ENCODE measurements at places on chromosomes 16 and 17.

DNA sequence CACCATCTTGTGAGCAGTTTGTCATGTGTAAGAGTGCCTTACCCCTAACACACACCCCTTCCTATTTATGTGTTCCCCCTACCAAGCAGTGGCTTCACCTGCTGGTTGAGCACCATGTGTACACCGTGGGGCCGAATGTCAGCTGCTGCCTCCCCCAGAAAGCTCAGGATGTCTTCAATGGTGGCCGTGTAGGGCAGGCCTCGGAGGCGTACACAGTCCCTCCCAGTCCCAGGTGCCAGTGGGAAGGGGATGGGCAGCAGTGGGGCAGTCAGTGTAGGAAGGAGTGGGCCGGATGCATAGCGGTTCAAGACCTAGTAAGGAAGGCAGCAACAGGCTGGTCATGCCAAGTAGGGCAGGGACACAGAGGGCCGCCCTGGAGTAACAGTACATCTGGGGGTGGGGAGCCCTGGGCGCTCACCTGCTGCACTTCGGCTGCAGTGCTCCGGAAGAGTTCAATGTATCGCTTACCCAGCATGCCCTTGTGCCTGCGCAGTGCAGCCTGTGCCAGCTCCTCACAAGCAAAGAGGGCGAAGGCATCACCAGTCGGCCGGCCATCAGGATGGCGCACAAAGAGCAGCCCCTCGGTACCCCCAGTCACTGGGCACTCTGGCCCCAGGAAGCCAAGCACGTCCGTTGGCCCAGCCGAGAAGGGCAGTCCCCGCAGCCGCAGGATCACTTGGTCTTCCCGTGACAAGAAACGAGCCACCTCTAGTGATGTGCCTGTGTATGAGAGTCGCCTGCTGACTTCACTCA is 4.4 kb downstream of the ESRP2 start:
- no peak for DNase-seq

- no peak for DNase-seq
Observed at GRCh38 chr16:82108774-82109173, 61.2 kb downstream of the MPHOSPH6 start.

GRCh38 chr16:65314627-65315008 is 192.8 kb upstream of the CDH11 start:
- DNase-seq = no peak

DNA sequence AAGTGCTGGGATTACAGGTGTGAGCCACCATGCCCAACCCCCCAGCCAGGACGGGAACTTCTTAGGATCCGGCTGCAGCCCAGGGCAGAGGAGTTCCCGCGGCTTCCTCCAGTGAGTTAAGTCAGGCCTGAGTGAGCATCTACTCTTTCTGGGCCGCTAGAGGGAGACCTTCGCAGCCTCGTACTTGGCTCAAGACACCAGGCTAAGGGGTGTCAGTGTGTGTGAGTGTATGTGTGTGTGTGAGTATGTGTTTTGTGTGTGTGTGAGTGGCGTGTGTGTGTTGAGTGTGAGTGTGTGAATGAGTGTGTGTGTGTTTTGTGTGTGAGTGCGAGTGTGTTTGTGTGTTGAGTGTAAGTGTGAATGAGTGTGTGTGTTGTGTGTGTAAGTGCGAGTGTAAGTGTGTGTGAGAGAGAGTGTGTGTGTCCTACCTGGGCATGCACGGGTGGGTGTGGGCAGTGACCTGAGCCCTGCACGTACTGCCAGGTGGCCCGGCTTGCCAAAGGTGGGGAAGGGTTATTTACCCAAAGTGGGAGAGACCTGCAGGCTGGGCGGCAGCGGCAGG is 58.5 kb downstream of the TMEM235 start:
- DNase-seq = peak; percentile 43

GRCh38 chr17:57293077-57293476 is 36.8 kb downstream of the MSI2 start:
- no peak for DNase-seq

DNA sequence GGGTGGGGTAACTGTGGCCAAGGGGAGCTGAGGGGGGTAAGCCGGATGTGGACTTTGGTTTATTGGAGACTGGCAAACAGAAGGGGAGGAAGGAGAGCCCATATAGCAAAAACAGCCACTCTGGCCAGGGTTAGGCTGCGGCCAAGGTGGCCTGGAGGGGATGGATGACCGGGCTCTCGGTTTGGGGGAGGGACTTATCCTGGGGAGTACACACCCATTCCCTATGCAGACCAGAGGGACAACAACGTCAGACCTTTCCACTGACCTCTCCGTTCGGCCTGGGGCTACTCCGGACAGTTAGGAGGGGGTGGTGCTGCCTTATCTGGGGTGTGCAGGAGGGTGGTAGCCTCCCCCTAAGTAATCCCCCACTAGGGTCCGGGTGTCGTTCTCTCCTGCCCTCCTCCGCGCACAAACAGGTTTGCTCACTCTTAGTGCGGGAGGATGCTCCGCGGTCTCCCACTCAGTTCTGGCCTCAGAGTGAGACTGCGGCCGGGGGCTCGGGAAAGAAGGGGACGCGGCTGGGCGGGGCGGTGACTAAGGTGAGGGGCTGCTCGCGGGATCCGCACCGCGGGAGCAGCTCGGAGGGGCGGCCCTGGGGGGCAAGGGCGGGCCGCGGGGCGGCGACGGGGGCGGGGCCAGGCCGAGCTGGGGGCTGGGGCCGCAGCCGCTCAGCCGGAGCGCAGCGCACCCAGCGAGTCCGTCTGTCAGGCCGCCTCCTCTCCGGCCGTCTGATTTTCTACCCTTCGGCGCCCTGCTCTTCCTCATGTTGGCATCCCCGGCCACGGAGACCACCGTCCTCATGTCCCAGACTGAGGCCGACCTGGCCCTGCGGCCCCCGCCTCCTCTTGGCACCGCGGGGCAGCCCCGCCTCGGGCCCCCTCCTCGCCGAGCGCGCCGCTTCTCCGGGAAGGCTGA is at the start of gene WNK4:
Gene WNK4, plus strand, starts transcription at position 675 of the 915 bp plus-strand sequence. Its CDS starts 89 bp downstream, at position 764.
- DNase-seq = no peak

DNA sequence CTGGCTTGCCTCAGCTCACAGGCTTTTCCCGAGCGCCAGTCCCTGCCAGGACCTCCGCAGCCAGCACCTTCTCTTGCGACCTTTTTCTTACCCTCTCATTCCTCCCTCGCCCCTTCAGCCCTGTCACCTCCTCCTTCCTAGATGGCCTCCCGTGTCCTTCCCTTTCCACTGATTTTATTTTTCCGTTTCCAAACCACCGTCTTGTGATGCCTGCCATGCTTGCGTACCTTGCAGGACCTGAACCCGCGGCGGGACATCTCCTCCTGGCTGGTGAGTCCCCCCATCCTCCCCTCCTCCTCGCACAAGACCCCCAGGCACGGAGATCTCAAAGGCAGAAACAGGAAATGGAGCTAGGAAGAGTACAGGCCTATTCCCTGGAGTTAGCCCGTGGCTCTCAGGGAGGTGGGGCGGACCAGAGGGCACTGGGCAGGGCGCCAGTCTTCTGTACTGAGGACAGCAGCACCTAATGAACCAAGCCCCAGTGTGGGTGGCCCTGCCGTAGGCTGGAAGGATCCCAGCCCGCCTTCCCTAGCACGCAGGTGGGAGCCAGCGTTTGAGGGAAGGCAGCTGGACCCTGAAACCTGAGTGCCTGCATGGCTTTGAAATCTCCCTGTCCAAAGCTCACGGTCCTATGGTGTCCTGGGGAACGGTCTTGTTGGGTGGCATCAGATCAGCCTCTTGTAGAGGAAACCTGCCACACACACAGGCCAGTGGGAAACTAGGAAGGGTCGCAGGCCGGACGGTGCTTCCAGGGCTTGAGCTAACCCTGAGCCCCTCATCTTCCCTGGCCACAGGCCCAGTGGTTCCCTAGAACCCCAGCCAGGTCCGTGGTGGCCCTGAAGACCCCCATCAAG is 612 bp downstream of the CISD3 start:
- DNase-seq = no peak

DNA sequence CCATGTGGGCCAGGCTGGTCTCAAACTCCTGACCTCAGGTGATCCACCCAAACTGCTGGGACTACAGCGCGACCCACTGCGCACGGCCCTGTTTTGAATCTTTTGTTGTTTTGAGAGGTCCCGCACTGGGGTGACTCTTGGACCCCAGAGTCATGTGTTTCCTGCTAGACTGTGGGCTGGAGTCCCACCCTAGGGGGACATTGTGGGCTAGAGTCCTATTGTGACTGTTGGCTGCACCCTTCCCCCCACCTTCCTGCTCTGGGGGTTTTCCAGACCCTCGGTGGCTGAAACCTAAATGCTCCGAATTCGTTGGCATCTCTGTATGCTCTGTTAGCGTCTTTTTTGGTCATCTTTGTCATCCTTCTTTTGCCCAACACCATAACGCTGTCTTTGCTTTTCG is 16.0 kb downstream of the NUPR1 start:
- no peak for DNase-seq

GRCh38 chr17:78977681-78977943 is 2.1 kb downstream of the LGALS3BP start:
- no peak for DNase-seq

GRCh38 chr16:84741340-84741830 is 41.6 kb downstream of the USP10 start:
- DNase-seq = no peak

DNA sequence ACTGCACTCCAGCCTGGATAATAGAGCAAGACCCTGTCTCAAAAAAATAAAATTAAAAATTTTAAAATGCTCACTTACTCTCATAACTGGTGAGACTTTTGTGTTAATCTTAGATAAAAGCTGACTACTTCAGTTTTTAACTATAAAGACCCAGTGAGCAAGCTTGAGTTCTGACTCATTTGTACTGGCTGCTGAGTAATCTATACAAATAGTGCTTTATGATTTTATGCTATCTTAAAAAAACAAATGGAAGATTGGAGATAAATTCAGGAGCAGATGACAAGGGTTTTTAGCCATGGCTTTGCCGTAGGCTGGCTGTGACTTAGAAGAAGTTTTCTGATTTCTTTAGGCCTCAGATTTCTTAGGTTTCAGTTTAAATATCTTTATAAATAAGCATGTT is 30.5 kb downstream of the SNTB2 start:
- DNase-seq = no peak

- DNase-seq = no peak
Observed at GRCh38 chr17:17041018-17041521, 1.2 kb upstream of the MPRIP start.

DNA sequence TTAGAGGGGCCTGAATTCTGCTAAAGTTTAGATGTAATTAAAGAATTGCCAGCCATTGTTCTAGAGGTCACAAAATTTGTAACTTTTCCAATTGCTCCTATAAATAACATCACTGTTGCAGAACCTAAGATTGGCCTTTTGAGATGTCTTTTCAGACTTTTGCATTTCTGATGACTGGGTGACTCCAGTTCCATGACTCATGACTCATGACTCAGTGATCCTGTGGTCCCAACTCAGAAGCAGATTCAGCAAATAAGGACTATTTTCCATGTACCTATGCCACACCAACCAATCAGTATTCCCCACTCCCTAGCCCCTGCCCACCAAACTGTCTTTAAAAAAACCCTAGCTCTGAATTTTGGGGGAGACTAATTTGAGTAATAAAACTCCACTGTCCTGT is 740.9 kb downstream of the CDH8 start:
- DNase-seq = no peak

DNA sequence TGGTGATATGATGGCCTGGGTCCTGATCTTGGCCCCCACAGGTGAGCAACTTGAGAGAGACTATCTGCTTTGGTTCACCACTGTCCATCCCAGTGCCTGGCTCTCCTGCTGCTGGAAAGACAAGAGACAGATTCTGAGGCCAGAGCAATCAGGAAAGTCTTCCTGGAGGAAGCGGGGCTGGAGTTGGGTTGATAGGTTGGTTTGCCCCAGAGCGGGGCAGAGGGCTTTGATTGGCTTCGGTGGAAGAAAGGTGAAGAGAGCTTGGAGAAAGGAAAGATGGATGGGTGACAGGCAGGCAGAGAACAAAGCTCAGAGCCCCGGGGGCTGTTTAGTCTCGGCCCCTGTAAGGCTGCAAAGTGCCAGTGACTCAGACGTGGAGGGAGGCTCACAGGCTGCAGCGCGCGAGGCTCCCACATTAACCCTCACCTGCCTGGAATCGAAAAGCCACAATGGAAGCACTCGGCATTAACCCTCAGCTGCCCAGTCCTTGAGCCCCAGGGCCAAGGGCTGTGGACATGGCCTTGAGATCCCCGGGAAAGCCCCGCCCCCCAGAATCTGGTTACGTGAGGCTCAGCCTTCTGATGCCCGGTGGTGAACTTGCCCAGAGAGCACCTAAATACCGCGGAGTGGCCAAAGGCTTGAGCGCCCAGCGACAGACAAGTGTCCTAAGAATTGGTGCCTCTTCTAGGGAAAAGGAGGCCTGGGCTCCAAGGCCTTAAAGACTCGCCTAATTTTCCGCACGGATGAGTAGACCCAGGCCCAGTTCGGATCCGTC is 996 bp upstream of the CPNE2 start:
- no peak for DNase-seq

- DNase-seq = no peak
Observed at GRCh38 chr17:69916761-69917160, 158.3 kb upstream of the KCNJ16 start.

GRCh38 chr16:50121721-50122445 is 31.2 kb upstream of the TENT4B start:
- DNase-seq = no peak

DNA sequence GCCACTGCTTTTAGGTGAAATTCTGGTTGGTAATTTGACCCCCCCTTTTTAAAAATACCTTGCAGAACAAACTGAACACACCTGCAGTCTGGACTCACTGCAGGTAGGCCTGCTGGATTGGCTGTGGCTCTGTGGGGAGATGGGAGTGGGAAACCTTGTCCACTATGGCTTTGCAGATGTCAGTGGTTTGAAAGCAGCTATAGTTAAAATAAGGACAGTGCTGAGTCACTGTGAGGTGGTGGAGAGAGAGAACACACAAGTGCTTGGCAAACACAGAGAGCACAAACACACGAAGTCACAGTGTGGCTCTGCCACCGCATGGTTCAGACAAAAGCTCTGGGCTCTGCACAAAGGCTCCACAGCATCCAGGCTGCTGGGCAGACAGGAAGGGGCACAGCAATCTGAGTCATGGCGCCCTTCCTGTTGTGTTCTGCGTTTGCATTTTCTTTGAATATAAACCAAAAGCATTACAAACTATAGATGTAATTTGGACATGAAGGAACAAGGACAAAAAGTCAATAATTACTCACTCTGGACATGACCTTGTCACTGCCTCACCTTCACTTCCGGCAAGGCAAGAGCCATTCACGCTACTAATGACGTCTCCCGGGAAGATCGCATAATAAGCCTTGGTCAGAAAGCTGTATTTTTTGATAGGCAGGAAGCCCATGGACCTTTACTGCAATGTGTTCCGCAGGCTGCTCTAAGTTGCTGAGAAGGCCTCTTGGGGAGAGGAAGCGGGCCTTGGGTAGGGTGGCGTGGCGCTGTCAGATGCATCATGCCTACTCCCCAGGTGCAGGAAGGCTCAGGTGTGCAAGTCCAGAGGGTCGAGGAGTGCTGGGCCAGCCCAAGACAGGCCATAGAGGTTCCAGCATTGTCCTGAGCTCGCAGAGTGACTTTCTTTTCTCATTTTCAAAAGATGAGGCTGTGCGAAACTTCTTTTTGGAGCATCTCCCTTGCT is 60.1 kb upstream of the MED9 start:
- no peak for DNase-seq

GRCh38 chr17:67528751-67529436 is 151.8 kb downstream of the PITPNC1 start:
- DNase-seq = no peak

GRCh38 chr16:66334853-66335574 is 31.5 kb upstream of the CDH5 start:
- no peak for DNase-seq

Data from stimulated activated CD8-positive, alpha-beta memory T cell treated with anti-CD3 and anti-CD28 coated beads, Interleukin-7, amount 100 ng/mL, for 1 hour (primary cell).